ENCODE measurements at places on chromosomes 1 and 21.

GRCh38 chr1:61873581-61873980 lies 131.3 kb downstream of the PATJ start:
- DNase-seq = no peak

- DNase-seq = no peak
These were observed 25.0 kb upstream of the POU3F1 start for GRCh38 chr1:38071312-38072256.

DNA sequence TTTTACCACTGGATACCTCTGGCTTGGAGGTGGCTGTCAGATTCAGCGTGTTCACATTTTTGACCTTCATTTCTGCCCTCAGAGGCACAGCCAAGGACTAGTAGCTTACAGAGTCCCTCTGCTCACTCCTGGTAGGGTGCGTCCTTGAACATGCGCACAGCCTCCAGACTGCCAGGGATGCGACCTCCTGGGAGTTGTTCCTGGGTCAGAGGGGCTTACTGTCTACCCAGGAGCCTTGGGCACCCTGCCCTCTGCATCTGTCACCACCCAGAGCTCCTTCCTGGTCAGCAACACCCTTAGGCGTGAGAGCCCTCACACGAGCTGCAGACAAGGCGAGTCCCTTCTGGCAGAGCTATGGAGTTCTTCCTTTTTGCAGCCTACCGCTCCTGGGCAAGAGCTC lies 1.7 kb downstream of the SLX9 start:
- no peak for DNase-seq

- DNase-seq = no peak
These were observed 20.5 kb upstream of the TENT5B start for GRCh38 chr1:27033043-27033746.

GRCh38 chr1:47782414-47783166 lies 214.6 kb downstream of the TRABD2B start:
- no peak for DNase-seq

DNA sequence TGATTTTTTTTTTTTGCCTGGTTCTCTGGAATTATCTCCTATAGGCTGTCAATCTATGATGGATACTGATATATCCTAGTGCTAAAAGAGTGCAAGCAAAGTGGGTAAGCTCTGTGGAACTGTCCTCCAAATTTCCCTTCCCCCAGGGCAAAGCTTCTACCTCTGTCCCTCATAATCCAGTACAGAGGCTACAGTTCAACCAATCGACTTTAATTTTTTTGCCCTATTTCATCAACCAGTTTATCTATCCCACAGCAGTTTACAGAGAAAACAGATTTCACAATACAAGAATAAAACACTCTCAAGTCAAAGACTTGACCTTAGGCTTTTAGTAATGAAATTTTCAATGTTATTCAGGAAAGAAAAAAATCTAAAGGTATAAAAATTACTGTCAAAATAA lies 13.9 kb downstream of the PUM1 start:
- DNase-seq = no peak

- no peak for DNase-seq
These were observed 699 bp downstream of the ECHDC2 start for GRCh38 chr1:52920791-52921291.

DNA sequence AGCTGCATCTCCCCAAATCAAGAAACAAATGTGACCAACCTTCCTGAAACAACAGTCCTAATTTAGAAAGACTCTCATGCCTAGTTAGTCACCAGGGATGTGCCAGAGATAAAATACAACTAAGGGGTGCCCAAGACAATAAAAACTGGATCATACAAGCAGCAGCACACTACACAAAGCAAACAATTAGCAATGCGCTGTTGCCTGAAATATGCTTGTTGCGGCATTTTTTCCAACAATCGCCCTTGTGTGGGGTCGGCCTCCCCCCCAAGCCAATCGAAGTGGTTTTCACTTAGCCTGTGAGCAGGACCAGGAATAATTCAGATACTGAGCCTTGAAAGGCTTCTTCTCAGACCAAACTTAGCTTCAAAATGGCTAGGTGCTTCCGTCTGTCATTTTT lies 1.4 kb upstream of the STMN1 start:
- DNase-seq = no peak

DNA sequence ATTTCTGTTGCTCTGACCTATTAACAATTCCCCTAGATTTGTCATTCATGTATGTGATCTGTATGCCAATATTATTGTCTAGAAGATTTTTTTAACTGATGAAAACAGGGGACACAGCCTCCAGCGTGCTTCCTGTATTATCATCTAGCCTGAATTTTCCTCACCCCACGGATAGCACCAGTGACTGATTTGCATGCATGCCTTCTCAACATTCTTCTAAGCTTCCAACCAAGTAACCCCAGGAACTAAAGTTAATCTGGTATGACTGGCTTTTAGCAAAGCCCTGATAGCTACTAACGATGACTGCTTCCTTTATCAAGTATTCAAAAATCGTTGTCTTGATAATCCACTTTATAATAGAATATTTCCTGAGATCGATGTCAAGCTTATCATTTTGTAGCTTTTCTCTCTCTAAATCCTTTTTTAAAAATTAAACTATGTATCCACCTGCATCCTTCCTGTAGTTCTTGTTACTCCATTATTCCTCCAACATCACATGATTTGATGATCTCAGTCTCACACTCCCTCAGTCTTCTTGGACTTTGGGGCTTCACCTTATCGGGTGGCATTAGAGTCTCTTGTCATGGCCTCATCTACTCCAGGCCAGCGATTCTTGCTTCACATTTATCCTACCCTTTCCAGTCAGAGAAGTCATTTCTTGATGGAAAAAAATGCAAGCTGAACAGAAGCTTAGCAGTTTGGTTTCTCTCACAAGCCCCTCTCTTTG lies 19.0 kb downstream of the BCAR3 start:
- no peak for DNase-seq

GRCh38 chr1:40385437-40386358 lies 12.2 kb downstream of the SMAP2 start:
- DNase-seq = no peak

GRCh38 chr1:201496296-201496690 lies 10.6 kb downstream of the CSRP1 start:
- no peak for DNase-seq

GRCh38 chr21:29642551-29643245 lies 297.1 kb downstream of the GRIK1 start:
- no peak for DNase-seq

DNA sequence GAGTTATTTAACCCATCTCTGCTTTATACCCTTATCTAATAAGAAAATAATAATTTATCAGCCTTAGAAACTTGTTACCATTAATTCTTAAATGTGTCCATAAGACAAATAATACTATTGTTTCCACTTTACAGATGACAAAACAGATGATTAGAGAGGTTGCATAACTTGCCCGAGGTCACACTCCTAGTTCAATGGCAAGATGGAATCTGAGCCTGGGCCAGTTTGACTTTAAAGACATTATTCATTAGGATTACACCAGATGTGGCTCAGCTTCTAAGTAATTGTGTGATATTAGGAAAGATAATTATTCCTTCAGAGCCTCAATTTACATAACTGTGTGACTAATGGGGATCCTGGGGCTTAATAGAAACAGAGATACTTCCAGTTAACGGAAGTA lies 42.3 kb upstream of the KCNK2 start:
- DNase-seq = no peak

- no peak for DNase-seq
These were observed 37.2 kb upstream of the HNRNPU start for GRCh38 chr1:244901400-244902015.

DNA sequence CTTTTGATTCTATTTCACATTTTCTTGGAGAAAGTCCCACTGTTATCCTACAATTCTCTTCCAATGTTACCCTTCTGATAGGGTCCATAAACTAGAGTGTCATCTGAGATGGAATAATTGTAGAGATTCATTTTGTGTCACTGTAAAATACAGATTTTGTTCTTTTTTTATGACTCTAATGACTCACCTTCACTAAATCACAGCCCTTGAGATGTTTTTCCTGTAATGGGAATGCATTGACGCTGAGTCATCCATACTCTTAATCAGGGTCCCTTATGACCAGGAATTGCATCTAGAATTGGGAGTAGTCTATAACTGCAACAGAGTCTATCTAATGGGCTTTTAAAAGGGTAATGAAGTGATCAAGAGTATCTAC lies 315.5 kb downstream of the TGFB2 start:
- DNase-seq = no peak

- no peak for DNase-seq
These were observed 7.7 kb downstream of the MROH7 start for GRCh38 chr1:54649130-54649898.

DNA sequence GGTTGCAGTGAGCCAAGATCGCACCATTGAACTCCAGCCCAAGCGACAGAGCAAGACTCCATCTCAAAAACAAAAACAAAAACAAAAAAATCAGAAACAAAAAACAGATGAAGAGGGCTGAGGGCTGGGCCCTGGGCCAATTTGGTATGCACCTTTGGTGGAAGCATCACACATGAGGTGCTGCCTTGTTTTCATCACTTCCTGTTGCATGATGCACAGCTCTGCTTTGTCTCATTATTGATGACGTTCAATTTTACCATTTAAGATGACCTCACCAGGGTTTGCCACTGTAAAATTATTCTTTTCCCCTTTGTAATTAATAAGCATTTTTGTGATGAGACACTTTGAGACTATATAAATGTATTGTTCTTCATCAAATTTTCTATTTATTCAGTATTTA lies 9.8 kb upstream of the IFNAR2 start:
- DNase-seq = no peak

DNA sequence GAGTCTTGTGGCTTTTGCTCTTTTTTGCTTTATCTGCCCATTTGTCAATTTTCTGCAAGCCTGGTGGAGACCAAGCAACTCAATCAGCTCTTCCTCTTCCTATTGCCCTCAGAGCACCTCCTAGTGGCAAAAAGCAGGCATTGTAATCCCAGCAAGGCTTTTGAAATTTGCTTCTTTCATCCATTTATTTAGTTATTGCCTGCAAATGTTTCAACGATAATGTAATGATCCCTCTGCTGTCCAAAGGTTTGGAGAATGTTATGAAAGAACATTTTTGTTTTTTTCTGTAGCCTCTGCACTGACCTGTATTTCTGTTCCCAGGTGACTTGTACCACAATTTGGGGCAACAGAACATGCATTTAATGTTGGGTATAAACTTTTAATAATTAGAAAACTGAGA lies 127.8 kb downstream of the GABPA start:
- DNase-seq = no peak

DNA sequence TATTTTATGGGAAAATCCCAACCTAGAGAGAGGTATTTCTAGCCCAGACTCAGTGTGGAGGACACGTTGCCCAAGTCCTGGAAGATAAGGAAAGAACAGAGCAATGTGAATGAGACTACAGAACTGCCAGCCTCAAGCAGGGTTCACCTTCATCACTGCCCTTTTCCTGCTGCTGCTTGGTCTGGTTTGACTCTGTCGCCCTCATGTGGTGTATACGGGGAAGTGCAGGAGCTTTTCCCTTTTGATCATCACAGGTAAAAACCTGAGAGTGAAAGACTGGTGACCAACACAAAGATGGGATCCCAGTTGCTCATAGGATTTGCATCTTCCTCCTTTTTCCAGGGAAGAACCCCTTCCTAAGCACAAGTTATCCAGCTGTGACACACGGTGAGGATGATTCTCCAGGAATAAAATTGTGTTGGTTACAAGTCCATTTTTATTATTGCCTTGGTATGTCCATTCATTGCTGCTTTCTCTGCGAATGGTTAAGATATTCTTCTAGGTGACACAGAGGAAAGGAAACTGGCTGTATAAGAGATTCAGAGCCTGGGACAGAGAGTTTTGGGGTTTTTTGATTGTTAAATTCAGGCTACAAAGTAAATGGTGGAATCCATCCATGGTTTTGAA lies 89.5 kb upstream of the CD53 start:
- peak; percentile 46 for DNase-seq

GRCh38 chr1:13930151-13930550 lies 230.2 kb downstream of the PRDM2 start:
- DNase-seq = no peak

DNA sequence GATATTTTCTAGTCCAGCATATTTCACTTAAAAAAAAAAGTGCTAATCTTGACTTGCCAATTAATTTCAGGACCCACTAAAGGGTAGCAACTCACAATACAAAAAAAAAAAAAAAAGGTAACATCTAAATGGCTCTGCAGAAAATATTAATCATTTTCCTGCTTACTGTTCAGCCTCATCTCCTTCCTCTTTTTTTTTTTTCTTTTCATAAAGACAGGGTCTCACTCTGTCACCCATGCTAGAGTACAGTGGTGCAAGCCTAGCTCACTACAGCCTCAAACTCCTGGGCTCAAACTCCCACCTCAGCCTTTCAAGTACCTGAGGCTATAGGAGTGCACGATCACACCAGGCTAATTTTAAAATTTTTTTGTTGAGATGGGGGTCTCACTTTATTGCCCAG lies 30.4 kb downstream of the TTC13 start:
- DNase-seq = no peak

GRCh38 chr1:24528744-24529143 lies 26.1 kb downstream of the RCAN3 start:
- DNase-seq = no peak

DNA sequence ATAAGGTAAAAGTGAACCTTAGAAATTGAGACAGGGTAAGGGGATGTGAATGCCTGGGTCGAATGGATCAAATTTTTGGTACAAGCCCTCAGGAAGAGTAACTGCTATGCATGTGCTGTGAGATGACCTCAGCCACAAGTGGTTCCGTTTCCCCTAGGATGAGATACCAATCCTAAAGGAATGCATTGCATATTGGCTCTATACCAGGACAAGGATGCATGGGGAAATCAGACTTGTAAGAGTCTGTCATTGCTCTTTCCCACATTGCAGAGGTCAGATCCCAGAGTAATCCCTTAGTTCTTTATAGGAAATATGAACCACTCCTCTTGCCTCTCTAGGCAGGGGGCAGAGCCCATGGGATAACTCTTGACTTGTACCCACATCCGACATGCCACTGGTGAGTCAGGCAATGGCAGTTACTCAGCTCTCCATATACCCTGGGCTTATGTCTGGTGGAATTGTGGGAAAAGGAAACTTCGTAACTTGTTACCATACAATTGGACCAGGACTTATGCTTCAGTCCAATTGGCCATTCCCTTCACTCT lies 428.3 kb upstream of the ZRANB2 start:
- DNase-seq = no peak

GRCh38 chr1:197195100-197195499 lies 48.6 kb upstream of the ASPM start:
- no peak for DNase-seq
